ENCODE measurements at places on chromosomes 13 and 19. TPM values are rescaled to one million over a fixed set of nuclear protein-coding genes. Genes with fewer than 3 reads are reported as not detected.

DNA sequence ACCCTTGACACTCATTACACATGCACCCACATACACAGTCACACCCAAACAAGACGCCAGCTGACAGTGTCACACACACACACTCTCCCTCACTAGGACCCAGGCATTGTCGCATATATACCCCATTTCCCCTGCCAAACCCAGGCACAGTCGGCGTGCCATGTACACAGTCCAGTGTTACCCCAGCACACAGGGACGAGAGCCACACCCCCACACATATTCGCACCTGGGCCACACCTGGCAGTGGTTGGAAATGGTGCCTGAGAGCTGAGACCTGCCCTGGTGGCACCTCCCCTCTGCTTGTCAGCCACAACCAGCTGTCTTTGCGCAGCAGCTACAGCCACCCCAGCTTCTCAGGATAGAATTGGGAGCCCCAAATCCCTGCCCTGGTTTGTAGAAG is 9.0 kb downstream of the NFIX start:
- DNase-seq: no peak

DNA sequence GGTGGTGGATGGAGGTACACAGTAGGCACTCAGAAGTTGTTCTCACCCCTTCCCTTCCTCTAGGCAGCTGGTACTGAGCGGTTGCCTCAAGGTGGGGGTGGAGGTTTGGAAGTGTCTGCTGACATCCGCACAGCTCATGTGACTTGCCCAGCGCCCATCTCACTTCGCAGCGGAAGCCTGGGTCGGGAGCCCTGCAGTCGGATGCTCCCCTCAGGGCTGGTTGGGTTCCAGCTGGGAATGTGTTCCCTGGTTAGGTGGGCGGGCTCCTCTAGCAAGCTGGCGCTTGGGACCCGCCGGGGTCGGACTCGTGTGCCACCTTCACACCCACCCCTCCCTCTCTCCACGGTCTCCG is 10.2 kb downstream of the PPP1R37 start:
- peak; percentile 53 for DNase-seq

GRCh38 chr13:29448174-29448573 is 147.3 kb downstream of the SLC7A1 start:
- no peak for DNase-seq

DNA sequence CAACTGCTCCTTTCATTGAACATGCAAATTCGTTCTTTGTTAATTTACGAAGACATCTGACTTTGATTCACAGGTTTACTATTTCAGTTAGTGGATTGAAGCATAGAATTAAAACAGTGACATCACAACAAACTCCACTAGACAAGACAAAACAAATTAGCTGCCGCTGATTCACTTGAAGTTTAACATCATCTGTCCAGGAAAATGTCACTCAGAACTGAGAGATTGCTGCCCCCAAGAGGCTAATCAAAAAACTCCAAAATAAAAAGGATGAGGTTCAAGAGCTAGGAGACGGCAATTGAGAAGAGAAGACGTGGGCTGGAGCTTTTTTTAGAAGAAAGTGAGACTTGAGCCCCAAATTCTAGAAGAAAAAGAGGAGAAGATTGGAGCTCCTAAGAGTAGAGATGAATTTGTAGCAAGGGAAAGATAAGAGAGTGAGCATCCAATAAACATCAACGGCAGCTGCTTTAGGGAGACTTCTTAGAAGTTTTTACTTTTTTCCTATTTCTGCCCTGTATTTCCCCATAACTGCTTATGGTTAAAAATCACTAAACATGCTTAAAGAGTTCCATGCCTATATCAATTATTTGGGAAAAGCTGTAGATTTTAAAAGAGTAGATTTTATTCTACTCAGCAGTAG is 40.8 kb upstream of the TPP2 start:
- no peak for DNase-seq

DNA sequence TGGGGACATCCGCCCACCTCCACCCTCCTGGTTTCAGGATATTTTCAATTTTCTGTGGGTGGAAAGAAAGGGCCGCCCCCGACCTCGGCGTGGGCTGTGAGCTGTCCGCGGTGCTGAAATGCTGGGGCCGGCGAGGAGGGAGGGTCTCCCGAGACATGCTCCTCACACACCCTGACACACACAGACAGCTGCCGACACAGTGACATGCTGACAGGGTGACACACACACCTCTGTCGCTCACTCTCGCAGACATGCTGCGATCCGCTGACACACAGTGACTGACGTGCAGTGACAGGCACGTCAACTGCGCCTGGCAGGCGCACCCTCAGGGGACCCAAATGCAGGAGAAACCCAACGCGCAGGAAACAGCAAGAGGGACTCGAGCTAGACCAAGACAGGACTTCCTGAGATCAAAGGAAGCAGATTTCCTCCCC is 25.1 kb upstream of the MEIS3 start:
- no peak for DNase-seq

DNA sequence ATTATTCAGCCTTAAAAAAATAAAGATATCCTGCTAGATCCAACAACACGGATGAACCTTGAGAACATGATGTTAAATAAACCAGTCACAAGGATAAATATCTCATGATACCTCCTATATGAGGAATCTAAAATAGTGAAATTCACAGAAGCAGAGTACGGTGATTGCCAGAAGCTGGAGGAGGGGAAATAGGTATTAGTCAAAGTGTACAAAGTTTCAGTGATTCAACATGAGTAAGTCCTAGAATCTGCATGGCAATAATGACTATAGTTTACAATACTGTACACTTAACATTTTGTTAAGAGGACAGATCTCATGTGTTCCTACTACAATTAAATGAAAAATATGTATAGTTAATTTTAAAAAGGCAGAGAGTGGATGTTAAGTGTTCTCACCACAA is 206.6 kb upstream of the SLC10A2 start:
- DNase-seq: no peak

GRCh38 chr13:20431080-20431479 is 94.6 kb downstream of the CRYL1 start:
- no peak for DNase-seq

Gene RYR1
- 0.73 TPM for total RNA-seq

GRCh38 chr13:84086847-84087162 is 204.5 kb upstream of the SLITRK1 start:
- DNase-seq: no peak

- DNase-seq: no peak
These were observed 28.9 kb upstream of the CYSLTR2 start for GRCh38 chr13:48624858-48625257.

DNA sequence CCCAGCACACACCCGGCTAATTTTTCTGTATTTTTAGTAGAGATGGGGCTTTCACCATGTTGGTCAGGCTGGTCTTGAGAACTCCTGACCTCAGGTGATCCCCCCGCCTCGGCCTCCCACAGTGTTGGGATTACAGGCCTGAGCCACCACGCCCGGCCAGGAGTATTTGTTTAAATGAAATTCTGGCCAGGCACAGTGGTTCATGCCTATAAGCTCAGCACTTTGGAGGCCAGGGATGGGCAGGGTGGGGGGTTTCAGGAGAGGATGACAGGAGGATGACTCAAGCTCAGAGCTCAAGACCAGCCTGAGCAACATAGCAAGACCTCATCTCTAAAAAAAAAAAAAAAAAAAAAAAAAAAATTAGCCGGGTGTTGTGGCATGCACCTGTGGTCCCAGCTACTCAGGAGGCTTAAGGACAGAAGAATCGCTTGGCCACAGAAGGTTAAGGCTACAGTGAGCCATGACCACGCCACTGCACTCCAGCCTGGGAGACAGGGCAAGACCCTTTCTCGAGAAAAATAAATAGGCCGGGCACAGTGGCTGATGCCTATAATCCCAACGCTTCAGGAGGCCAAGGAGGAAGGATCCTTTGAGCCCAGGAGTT is 8.2 kb upstream of the DHDH start:
- no peak for DNase-seq

DNA sequence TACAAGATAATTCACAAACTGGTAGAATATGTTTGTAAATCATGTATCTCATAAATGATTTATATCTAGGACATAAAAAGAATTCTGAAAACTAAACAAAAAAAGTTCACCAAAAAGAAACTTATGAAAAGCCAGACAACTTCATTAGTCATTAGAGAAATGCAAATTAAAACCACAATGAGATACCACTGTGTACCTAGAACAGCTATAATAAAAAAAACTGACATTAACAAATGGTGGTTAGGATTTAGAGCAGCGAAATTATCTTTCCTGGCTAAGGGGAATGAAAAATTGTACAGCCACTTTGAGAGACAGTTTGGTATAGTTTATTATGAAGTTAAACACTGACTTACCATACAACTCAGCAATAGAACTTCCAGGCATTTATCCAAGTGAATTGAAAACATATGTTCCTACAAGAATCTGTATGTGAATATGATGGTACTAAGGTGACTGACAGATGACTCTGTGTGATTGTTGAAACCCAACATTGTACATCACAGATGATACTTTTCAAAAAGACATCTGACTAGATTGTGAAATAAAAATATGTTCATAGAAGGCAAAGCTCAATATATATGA is 41.8 kb downstream of the UGGT2 start:
- no peak for DNase-seq

Gene LILRB4
- total RNA-seq: 3.8 TPM

DNA sequence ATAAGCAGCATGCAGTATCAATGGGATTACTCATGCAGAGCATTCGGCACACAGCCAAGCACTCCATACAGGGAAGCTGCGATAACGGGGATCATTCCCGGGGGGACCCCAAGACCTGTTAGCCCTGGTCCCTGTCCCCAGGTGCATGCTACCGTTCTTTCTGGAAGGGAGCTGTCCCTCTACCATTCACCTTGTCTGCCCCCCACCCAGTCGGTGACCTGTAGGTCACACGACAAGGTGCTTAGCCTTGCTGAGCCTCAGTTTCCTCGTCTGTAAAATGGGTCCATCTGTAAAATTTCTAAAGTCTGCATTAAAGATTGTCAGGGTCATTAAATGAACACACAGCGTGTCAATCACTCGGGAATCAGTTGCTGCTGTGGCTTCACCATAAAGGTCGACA is 6.8 kb upstream of the ACP7 start:
- DNase-seq: no peak

Gene ADGRE2
- total RNA-seq: 0.54 TPM

DNA sequence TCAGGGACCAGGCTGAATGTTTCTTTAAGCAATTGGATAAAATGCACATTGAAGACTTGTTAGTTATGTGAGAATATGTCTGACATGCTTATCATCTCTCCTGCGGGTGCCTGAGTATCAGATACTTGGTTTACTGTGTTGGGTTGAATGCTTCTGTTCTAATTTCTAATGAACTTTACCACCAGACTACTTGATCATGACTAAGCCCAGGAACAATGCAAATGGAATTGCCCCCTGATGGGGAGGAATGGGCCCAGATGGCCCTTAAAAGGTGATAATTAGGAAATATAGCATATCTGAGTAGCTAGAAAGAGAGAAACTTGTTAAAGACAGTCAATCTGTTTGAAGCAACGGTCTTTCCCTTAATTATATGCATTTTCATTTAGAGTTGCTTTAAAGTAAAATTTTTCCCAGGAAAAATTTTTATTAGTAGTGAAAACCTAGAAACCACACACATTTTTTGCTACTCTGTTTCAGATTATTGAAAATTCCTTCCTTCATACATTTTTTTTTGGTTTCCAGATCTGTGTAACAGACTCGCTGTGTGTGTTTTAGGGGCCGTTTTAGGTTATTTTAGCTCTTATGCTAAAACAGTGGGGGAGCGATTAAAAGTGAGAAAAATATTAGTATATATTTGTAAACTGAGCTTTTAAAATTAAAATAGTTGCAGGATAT is 186.6 kb downstream of the TM9SF2 start:
- DNase-seq: no peak

DNA sequence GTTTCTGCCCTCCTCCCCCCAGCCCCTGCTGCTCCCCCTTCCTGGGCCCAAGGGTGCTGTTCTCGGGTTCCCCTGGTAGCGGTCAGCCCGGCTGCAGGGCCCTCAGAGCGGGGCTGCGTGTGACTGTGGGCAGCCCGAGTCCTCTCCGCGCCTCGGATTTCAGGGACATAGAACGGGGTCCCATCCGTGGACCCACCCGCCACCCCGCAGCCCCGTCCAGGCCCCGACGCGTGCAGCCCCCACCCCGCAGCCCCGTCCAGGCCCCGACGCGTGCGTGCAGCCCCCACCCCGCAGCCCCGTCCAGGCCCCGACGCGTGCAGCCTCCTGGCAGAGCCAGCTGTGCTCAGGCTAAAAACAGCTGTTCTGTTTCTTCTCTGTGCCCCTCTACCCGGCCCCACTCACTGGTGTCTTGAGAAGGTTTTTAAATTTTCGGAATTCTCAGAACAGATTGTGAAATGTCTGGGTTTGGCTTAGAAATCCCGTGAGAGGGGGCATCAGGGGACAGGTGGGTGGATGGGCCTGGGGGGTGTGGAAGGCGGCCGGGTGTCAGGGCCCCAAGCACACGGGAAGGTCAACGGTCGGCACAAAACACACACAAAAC is 5.5 kb upstream of the PRTN3 start:
- no peak for DNase-seq

- DNase-seq: no peak
These were observed 262.7 kb downstream of the DNAJC15 start for GRCh38 chr13:43285933-43286597.

- DNase-seq: no peak
These were observed 16.3 kb downstream of the PBX4 start for GRCh38 chr19:19602136-19602712.

Gene UNC13A
- total RNA-seq: 0.05 TPM

- peak; percentile 93 for DNase-seq
These were observed at the start of gene ZNF665 for GRCh38 chr19:53192771-53193534. Gene ZNF665, minus strand, starts transcription at chr19:53193358. Its CDS starts 10,460 bp downstream, at chr19:53182898.

- DNase-seq: peak; percentile 65
These were observed 19.9 kb downstream of the GADD45B start for GRCh38 chr19:2495651-2496316.
